ENCODE measurements at places on chromosomes 7 and 10.

- no peak for DNase-seq
Measured at GRCh38 chr10:29319205-29319781, 30.4 kb downstream of the LYZL1 start.

GRCh38 chr10:132860532-132860931, 74.6 kb upstream of the NKX6-2 start:
- no peak for DNase-seq

GRCh38 chr7:156954941-156955340, 5.4 kb downstream of the NOM1 start:
- no peak for DNase-seq

DNA sequence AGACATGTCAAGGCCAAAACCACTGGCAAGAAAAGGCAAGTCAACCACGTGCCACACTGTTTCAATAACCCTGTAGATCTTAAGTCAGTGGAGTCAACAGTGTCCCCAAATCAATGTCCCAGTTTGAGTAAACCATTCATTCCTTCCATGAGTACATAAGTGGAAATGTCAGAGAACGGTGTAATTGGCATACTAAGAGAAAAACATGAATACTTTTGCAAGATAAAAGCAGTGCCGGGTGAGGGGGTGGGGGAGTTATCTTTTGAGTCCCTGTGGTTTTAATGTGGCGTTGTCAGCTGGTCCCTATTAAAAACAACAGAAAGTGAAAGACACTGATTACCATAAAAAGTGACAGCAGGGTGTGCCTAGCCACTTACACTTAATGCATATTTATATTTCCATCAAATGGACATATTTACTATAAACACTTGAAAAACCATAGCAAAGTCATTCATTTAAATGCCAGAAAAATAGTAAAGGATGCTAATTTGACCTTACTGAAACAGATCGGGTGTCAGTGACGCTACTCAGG, 37.8 kb downstream of the RSU1 start:
- DNase-seq: no peak

- no peak for DNase-seq
Measured at GRCh38 chr7:151274396-151274795, 25.9 kb upstream of the SMARCD3 start.

DNA sequence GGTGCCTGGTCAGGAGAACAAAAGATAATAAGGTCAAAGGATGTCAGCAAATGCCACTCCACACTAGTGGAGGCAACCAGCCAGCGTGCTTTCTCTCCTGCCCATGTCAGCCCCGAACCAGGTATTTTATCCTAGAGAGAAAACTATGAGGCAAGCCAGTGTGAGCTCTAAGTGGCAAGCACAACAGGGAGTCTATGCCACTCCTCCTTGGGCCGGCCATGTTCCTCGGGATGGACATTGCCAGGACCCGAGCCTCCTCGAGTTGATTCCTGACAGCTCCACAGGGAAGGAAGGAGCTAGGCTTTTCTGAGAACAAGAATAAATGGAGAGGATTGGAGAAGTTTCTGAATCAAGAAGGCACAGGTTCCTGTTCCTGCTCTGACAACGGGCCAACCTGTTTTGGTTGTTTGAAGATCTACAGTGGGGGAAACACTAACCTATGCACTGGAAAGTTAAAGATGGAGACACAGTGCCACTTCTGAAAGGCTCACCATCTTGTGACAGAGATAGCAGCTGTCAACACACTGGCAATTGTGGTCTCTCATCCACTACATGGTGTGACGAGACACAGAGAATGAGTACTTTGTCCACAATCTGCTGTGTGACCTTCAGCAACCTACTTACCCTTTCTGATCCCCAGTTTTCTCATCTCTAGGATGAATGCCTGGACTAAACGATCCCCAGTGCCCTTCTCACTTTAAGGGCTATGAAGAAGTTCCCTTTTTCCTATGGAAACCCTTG, 28.8 kb downstream of the ABLIM1 start:
- DNase-seq: no peak

DNA sequence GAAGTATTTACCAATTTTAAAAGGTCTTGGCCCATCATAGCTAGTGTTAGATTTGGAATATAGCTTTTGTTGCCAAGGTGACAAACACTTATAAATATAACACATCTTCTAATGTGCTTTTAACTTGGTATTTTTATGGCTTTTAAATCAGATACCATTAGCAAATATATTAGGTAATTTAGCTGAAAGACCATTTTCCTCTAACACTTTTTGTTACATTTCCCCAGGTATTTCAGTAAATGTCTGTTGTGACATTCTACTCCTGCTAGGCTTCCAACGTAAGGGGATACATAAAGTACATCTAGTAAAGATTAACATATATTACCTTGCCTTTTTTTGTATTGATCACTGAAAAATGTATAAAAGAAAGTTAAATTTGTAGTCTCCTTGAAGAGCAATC, 75.0 kb upstream of the SEM1 start:
- no peak for DNase-seq

DNA sequence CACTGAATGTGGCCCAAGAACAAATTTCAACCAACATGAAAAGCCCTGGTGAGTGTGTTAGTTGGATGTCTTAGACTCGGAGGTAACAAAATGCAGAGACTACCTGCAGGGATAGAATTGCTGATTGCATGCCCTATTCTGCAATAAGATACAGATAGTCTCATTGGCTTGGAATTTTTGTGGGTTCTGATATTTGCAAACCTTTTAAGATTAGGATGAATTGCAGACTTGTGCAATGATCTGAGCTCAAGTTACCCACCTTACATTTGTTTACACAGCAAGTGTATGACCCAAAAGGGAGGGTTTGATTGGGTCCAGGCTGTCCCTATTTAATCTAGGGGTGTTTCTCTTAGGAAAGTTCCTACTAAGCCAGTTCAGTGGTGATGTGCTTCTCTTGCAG, 45.4 kb downstream of the GPR37 start:
- no peak for DNase-seq

DNA sequence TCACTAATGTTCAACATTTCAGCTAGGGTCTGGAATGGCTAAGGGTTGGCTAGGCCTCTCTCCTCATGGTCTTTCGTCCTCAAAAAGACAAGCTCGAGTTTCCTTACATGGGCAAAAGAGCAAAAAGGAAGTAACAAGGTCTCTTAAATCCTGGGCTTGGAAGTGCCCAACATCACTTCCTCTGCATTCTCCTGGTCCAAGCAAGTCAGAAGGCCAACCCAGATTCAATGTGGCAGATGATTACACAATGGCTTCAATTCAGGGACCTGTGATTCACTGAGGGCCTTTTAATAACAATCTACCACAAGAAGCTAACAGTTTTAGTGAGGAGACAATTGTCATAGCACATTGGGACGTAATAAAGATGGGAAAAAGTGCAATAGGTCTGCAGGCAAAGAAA, 4.4 kb upstream of the NUP205 start:
- no peak for DNase-seq

DNA sequence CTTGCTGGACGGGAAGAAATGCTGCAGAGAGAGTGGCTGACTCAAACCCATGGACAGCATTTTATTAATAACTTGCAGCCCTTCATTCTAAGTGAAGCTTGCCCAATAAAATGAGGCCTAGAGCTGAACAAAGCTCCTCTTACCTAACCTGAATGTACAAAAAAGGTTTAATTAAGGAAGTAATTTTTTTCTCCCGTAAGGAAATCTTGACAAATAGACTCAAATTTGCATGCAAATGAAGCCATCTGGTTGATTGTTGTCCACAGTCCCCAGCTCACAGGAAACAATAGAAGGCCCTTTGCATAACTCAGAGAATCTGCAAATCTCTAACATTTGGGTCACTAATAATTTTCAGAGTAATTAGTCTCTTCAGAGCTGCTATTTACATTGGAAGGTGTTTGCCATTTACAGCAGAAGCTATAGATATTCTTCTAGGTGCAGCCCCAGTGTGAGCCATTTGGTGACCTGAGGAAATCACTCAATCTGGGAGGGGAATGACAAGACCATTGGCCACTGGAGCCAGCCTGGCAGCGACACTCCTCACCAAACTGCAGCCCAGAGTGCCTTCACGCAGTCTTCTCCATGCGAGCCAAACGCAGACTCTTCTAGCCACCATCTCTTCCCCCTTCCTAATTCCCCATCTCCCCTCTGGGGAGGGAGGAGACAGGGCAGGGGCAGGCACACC, 483.0 kb upstream of the C7orf33 start:
- no peak for DNase-seq

DNA sequence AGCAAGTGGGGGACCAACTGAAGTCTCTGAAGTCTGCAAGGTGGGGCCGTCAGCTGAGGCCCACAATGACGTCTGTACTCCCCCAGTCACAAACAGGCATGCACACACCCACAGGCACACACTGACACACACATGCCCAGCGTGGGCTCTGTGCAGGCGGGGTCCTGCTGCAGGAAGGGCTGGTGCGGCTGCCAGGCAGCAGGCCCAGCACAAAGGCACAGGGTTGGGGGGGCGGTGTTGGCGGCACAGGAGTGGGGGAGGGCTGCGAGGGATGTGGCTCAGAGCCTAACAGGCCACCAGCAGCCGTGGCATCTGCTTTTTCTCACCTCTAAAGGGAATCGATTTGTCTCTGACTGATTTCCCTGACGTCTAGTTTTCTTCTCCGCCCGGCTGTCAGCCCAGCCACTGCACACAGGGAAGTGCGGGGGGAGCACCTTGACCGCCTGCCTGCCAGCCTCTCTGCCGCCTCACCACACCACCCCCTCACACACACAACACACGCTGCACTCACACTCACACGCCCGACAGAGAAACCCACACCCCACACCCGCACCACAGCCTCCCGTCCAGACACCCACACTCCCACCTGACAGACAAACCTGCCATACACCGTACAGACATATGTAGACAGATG, 43.5 kb upstream of the ZMIZ1 start:
- no peak for DNase-seq

GRCh38 chr10:101079874-101080273, 18.1 kb downstream of the KAZALD1 start:
- no peak for DNase-seq

GRCh38 chr10:101241840-101242707, 12.8 kb upstream of the LBX1 start:
- no peak for DNase-seq

- peak; percentile 76 for DNase-seq
Measured at GRCh38 chr7:91264924-91265681, 870 bp downstream of the FZD1 start.

- DNase-seq: no peak
Measured at GRCh38 chr7:27237735-27238334, 4.8 kb upstream of the EVX1 start.

- no peak for DNase-seq
Measured at GRCh38 chr10:86249794-86250193, 116.8 kb downstream of the GRID1 start.

DNA sequence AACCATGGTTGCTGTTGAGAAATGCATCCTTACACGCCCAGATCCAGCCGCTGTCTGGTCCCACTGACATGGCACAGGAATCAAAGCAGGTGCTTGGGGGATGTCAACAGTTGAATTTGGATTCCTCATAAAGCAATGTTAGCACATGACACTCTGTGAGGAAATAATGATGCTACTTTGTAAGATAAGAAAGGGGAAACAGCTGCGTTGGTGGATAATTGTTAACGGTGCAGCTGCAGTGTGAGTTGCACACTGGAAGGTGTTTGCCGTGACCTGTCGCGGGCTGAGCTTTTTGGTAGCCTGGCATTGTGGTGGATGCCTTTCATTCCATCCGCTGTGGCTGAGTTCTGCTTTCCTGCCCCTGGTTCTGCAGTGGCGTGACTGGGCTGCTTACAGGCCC, 113.9 kb downstream of the MGMT start:
- no peak for DNase-seq

DNA sequence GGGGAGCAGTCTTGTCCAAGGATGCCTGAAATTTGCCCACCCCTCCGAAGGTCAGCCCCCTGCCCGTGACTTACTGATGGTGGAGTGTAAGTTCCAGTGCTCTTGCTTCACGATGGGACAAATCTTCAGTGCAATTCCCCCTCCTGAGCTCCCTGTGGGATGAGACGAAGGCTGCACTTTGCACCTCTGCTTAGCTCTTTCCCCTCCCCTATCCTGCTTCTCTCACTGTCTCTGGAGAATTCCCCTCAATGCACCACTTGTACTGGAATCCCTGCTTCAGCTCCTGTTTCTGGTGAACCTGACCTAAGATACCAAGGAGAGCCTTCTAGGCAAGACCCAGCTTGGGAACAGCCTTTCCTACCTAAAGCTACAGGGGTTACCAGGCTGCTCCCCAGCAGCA, 122.9 kb upstream of the ZMIZ1 start:
- DNase-seq: no peak

Data from ACHN (cell line).